ENCODE measurements at places on chromosomes 11 and 22. TPM values are rescaled to one million over a fixed set of nuclear protein-coding genes. Genes with fewer than 3 reads are reported as not detected.
A peak's percentile ranks its signal among the peaks of the same experiment; 100 is the strongest.

The HOATZ gene
- not detected for total RNA-seq

DNA sequence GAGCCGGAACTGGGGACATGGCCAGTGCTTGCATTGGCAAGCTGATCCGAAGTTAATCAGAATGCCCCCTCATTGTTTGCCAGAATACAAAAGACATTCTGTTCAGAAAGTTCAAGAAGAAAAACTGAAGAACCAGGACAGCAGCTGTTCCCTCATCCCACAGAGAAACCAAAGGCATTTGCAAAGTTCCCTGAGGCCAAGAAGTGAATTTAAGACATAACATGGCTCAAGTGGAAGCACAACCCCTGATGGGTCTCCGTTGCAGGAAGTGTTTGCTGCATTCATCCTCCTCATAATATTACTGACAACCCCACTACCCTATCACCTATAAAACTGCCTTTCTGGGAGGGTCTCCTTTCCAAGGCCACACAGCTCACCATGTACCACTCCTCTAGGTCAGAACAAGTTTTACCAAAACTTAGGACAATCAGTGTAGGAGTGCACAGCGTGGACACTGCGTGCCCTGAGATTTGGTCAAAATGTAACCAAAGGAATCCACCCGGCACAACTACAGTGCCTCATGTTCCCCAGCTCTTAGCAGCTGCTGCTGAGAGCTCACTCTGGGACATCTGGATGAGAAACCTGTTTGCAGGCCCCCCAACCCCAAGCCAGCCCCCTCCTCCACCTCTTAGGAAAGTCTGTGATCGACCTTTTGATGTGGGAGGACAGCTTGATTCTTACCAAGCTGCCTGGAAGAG is 101.6 kb upstream of the AKIP1 start:
- DNase-seq, result peak; percentile 36

DNA sequence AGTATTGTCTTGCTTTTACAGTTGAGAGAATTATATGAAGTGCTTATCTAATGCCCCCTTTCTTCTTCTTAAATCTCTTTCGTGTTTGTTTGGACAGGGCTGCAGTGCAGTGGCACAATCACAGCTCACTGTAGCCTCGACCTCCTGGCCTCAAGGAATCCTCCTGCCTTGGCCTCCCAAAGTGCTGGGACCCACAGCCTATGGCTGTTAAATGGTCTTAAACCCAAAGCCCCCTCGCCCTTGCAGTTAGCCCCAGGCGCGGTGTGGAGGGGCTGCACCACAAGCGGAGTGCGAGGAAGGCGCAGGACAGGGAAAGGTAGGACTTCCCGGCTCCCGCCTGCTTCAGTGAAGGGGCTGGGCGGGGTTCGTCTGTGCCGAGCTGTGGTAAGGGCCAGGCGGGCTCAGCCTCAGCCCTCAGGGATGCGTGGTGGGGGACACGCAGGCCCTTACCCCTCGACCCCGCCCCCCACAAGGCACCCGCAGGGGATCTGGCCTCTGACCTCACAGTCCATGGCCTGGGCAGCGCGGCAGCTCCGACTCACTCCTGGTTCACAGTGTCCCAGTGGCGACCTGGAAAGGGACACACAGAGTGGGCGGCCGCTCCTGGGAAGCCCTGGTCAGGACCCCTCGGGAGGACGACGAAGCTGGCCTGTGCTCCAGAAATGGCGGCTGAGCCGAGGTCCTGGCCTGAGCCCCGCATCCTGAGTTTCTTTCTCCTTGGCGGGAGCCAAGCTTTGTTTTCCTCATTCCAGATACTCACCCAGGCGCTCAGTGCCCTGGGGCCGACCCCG is 24.5 kb downstream of the BID start:
- no peak for DNase-seq

DNA sequence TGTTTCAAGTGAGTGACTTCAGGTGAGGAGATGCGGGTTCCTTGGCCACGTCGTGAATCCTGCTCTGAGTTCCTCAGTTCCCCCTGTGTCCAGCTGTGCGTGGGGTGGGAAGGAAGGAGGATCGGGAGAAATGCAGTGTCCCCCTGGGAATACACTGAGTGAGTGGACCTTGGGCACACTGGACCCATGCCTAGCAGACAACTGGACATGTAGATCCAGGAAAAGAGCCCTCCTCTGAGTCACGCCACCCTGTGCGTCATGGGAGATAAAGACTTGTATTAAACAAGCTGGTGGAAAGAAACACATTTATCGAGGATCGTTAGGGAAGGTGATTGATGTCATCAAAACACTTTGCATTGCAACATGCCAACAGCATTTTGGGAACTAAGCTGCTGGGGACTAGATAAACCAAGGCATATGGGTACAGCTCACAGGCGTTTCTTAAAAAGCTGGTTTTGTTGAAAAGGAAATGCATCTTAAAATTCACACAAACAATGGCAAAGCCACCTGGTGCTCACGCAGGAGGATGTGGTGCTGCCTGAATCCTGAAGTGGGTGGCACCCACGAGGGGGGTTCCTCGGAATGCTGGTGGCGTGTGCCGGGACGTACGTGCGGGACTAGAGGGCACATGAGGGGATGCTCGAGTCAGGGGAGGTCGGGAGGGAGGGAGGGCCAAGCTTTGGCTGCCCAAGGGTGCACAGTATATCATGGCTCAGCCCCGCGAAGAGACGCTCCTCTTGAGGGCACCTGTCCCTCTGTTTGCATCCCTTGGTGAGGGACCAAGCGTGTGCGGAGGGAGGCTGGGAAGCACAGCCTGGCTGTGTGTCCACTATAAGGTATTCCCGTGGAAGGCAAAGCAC is 303.5 kb downstream of the TBC1D22A start:
- DNase-seq, result no peak

GRCh38 chr11:67267188-67268080 is 1.2 kb downstream of the GRK2 start:
- DNase-seq, result no peak

The MUC5AC gene
- not detected for total RNA-seq

GRCh38 chr11:44398266-44399030 is 88.5 kb upstream of the ALX4 start:
- no peak for DNase-seq

The MPEG1 gene
- not detected for total RNA-seq

DNA sequence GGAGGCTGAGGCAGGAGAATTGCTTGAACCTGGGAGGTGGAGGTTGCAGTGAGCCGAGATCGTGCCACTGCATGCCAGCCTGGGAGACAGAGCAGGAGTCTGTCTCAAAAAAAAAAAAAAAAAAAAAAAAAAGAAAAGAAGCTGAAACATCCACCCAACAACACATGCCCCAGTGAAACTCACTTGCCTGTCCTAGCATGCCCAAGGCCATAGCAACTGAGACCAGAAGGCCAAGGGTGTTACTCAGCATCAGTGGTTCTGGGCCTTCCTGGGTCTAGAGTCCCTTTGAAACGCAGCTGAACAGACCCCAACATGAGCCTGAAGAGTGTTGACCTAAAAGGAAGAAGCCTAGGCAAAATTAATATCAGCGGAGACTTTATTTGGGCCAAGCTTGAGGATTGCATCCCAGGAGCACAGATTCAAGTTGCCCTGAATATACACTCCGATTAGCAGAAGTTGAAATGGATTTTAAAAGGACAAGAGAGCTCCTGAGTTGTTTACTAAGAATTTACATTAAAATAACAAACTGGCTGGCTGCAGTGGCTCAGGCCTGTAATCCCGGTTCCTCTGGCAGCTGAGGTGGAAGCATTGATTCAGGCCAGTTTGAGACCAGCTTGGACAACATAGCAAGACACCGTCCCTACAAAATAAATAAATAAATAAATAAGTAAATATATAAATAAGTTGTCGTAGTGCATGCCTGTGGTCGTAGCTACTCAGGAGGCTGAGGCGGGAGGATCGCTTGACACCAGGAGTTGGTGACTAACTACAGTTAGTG is 7.0 kb downstream of the PRDX5 start:
- no peak for DNase-seq

- DNase-seq, result no peak
These were observed 2.1 kb upstream of the RBM4 start for GRCh38 chr11:66636411-66636810.

DNA sequence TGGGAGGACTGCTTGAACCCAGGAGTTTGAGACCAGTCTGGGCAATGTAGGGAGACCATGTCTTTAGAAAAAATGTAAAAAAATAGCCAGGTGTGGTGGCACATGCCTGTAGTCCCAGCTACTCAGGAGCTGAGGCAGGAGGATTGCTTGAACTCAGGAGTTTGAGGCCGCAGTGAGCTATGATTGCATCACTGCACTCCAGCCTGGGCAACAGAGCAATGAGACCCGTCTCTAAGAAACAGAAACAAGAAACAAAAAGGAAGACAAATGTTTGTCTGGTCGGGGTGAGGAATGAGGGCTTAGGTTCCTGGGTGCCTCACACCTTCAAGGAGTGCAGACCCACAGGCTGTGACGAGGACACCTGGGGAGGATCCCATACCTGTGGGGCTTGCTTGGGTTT is 191.9 kb downstream of the CEP164 start:
- peak; percentile 9 for DNase-seq

The UCP3 gene
- 0.15 TPM for total RNA-seq

GRCh38 chr11:117950301-117950700 is 21.1 kb upstream of the TMPRSS13 start:
- DNase-seq, result peak; percentile 13

- peak; percentile 52 for DNase-seq
These were observed 14.8 kb upstream of the TMEM216 start for GRCh38 chr11:61377461-61378160.

DNA sequence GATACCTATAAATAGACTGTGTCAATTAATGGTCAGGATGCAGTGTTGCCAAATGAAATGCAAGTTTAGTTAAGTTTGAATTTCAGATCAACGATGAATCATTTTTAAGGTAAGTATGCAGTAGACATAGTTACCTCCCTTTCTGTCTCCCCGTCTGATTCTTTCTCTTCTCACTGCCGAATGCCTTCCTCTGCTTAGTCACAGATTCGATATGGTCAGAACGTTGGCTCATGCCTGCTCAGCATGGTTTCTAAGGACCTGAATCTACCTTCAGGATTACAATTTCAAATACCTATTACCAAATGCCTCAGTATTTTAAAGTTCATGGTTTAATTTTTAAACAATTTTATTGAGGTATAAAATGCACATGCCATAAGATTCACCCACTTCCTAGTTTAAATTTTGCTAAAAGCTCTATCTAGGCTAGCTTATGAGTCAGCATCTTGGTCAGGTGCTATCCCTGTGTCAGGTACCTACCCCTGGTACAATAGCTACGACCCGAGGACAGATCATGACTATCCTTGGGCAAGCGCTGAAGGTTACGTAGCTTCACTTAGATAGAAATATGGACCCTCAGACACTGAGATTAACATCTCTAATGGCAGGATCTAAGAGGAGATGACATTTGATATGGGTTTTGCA is 78.2 kb upstream of the SPON1 start:
- peak; percentile 64 for DNase-seq

DNA sequence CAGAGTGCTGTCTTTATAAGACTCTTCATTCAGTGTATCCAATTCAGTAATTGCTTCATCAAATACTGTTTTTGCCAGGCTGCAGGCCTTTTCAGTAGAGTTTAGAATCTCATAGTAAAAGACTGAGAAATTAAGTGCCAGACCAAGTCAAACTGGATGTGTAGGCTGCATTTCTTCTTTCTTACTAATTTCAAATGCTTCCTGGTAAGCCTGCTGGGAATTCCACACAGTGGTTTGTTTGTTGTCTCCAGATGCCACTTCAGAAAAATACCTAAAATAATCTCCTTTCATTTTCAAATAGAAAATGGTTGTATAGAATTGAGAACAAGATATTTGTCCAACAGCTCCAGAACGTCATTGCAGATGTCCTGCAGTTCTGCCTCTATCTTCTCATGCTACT is 34.7 kb downstream of the LDHAL6A start:
- DNase-seq, result no peak

DNA sequence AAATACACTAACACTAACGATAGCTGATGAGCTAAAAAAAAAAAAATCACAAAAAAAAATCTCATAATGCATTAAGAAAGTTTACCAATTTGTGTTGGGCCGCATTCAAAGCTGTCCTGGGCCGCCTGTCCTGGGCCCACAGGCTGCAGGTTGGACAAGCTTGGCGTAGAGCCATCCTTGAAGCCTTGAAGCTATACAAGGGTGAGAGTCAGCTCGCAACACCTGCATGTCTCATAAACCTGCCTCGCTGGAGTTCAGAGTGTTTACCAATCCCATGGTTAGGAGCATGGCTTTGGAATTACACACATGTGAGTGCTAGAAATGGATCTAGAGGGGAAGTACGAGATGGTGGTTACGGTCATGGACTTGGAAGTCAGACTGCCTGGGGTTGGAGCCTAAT is 453.7 kb downstream of the INSC start:
- no peak for DNase-seq

Measured in M059J (cell line).